ENCODE measurements at places on chromosomes 16 and 17.

GRCh38 chr16:75648265-75649076 is 898 bp downstream of the TERF2IP start:
- DNase-seq, result peak; percentile 92
- H3K36me3 ChIP-seq, result no peaks in the 10 kb centered on the region
- H3K27ac ChIP-seq, result peak overlapping the region; percentile 99
- H3K27me3 ChIP-seq, result no peaks in the 10 kb centered on the region
- H3K4me3 ChIP-seq, result peak overlapping the region; percentile 94
- H3K4me1 ChIP-seq, result peaks cover 18% of the 10 kb centered on the region

GRCh38 chr17:81481073-81481799 is 31.4 kb downstream of the ACTG1 start:
- H3K36me3 ChIP-seq, result no peaks in the 10 kb centered on the region
- no peak overlapping the region for H3K27ac ChIP-seq
- peaks cover 13% of the 10 kb centered on the region for H3K4me1 ChIP-seq
- H3K27me3 ChIP-seq, result peaks cover 4% of the 10 kb centered on the region
- peak overlapping the region; percentile 48 for H3K4me3 ChIP-seq

DNA sequence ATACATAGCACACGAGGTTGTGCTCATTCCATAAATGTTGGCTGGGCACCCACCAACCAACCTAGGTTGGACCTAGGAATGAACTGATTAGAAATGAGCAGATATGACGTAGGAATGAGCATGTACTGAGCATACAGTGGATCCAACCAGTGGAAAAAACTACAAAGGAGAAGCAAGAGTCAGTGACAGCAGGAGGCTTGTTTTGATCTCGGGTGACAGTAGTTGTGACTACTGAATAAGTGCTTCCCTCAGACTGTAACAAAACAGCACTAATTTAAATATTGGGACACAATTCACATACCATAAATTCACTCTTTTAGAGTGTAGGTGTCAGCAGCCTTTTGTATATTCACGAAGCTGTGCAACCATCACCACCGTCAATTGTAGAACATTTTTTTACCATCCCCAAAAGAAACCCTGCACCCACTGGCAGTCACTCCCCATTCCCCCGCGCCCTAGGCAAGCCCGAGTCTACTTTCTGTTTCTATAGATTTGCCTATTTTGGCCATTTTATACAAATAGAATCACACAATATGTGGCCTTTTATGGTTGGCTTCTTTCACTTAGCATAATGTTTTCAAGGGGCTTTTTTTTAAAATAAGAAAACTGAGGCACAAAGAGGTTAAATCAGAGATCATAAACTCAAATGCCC is 7.0 kb downstream of the VAC14 start:
- H3K4me1 ChIP-seq, result no peaks in the 10 kb centered on the region
- no peak overlapping the region for H3K27ac ChIP-seq
- H3K36me3 ChIP-seq, result no peaks in the 10 kb centered on the region

DNA sequence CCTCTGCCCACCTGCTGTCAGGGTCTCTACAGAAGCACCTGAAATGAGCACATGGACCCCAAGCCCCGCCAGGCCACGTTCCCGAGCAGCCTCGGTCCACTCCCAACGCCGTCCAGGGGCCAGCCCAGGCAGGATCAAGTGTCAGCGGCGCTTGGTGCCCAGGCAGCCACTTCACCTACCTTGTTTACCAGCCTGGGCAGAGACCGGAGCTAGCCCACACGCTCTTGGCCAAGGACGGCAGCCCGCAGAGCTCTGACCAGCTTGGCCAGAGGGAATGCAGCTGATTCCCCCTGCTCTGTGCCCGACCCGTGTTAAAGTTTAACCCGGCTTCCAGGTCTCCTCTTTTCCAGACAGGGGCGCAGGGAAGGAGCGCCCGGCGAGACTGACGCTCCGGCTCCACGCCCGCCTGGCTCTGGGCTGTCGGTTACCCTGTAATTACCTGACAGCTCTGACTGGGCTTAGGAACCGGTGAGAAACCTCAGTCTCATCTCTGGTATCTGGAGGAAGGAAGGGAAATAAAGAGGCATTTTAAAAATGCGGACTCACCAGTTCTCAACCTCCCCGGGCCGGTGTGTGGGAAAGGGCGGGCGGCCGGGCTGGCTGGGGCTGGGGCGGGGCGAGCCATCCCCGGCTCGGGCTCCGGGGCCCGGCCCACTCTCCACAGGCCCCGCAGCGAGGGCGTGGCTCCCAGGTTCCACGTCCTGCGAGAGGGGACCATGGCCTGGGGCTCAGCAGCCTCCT is 4.6 kb downstream of the KIFC3 start:
- H3K4me3 ChIP-seq, result peak overlapping the region; percentile 20
- peaks cover 9% of the 10 kb centered on the region for H3K4me1 ChIP-seq
- peak; percentile 57 for DNase-seq
- H3K27me3 ChIP-seq, result peaks cover 11% of the 10 kb centered on the region

DNA sequence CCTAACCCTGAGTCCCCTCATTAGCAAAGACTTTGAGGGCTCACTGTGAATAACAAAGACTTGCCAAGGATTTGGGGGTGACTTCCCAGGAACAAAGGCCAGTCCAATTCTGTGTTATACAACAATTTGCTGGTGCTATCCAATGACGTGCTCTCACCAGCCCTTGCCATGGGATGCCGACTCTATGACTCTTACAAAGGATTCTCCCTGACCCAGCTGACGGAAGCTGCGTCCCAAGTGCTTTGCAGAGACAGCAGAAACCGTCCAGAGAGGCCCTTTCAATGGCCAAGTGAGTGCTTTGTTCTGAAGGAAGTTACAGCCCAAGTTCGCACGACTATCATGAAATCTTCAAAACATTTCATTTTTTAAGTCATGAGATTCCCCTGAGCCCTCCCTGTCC is 345.3 kb upstream of the TNRC6C start:
- no peaks in the 10 kb centered on the region for H3K4me1 ChIP-seq
- H3K36me3 ChIP-seq, result no peaks in the 10 kb centered on the region
- no peak for DNase-seq
- H3K27me3 ChIP-seq, result no peaks in the 10 kb centered on the region

- H3K4me3 ChIP-seq, result no peak within 1 kb of the TSS
- DNase-seq, result no peak
- H3K36me3 ChIP-seq, result no peaks in the 10 kb centered on the region
- H3K27me3 ChIP-seq, result peaks cover 13% of the 10 kb centered on the region
- H3K27ac ChIP-seq, result no peak within 1 kb of the TSS
Observed at GRCh38 chr16:55655897-55656681, at the start of gene SLC6A2. Gene SLC6A2 (plus strand): TSS chr16:55655988. CDS start chr16:55656695, 707 bp downstream.

DNA sequence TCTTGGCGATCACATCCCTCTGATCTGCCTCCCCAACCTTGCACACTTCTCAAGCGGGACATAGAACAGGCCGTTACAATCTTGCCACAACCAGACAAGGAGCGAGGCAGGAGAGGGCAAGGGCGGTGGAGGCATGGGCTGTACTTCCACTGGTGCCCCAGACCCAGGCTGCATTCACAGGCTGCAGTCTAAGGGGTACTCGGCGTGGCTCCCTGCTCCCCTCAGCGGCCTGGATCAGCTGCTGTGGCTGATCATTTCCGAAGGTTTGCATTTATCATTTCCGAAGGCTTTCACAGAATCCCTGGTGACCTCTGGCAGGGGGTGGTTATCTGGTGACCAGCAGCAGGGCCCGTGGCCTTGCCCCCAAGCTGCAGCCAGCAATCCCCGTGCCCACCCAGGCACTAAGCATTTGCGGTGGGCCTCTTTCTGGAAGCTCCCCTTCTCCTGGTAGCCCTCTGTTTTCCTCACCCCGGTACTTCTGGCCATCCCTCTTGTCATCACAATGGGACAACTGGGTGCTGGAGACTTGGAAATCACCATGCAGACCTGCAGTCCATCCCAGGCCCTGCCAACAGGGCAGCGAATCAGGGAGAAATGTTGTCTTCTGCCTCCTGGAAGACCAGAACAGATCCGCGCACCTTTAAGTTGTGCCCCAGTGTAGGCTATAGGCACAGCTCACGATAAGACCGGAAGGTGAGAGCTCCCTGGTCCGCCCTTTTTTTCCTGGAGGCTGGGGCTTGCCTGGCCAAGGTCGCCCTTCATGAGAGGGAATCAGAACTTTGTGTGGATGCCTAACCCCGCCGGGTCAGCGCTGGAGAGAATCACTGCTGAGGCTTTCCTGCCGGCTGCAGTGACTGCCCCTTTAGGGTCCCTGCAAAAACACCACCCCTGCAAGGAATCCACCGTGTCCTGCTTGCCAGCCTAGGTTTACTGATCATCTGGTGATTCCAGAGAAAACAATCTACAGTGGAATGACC is 1739.1 kb downstream of the TP53TG3F start:
- no peak overlapping the region for H3K27ac ChIP-seq
- no peak for DNase-seq
- no peaks in the 10 kb centered on the region for H3K27me3 ChIP-seq
- no peak overlapping the region for H3K4me3 ChIP-seq
- no peaks in the 10 kb centered on the region for H3K4me1 ChIP-seq

- H3K27me3 ChIP-seq, result no peaks in the 10 kb centered on the region
- H3K4me1 ChIP-seq, result no peaks in the 10 kb centered on the region
- no peaks in the 10 kb centered on the region for H3K36me3 ChIP-seq
- no peak overlapping the region for H3K27ac ChIP-seq
- no peak overlapping the region for H3K4me3 ChIP-seq
- peak; percentile 73 for DNase-seq
Observed at GRCh38 chr17:73546770-73547536, 97.3 kb downstream of the SDK2 start.

GRCh38 chr16:9115277-9115676 is 23.8 kb downstream of the HAPSTR1 start:
- no peak for DNase-seq
- H3K4me3 ChIP-seq, result no peak overlapping the region
- H3K4me1 ChIP-seq, result peaks cover 15% of the 10 kb centered on the region
- H3K27me3 ChIP-seq, result no peaks in the 10 kb centered on the region
- H3K36me3 ChIP-seq, result peaks cover 5% of the 10 kb centered on the region

- no peaks in the 10 kb centered on the region for H3K36me3 ChIP-seq
- peak overlapping the region; percentile 37 for H3K4me3 ChIP-seq
- H3K27ac ChIP-seq, result peak overlapping the region; percentile 37
- H3K27me3 ChIP-seq, result peaks cover 51% of the 10 kb centered on the region
- peaks cover 4% of the 10 kb centered on the region for H3K4me1 ChIP-seq
Observed at GRCh38 chr16:86576591-86577313, 1.6 kb upstream of the FOXL1 start.

DNA sequence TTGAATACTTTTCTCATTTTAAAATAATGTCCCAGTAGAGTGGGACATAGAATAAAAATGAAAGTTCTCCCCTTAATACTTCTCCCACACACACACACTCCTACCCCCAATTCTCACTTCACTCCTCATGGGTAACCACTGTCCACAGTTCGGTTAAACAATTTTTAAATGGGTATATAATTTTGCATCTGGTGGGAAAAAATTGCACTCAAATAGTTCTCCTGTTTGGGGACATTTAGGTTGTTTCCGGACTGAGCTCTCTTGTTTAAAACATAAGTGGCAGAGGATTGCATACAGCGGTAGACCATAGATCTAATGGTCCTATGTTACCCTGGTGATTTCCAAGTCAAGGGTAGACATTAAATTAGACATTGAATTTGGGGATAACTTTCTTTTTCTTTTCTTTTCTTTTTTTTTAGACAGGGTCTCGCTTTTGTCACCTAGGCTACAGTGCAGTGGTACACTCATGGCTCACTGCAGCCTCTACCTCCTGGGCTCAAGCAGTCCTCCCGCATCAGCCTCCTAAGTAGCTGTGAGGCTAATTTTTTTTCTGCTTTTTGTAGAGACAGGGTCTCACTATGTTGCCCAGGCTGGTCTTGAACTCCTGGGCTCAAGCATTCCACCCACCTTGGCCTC is 138.3 kb downstream of the SOCS1 start:
- no peaks in the 10 kb centered on the region for H3K4me1 ChIP-seq
- no peaks in the 10 kb centered on the region for H3K36me3 ChIP-seq
- no peaks in the 10 kb centered on the region for H3K27me3 ChIP-seq
- DNase-seq, result no peak
- no peak overlapping the region for H3K27ac ChIP-seq

GRCh38 chr17:61209525-61209924 is 190.1 kb upstream of the TBX2 start:
- H3K4me3 ChIP-seq, result no peak overlapping the region
- no peaks in the 10 kb centered on the region for H3K4me1 ChIP-seq
- H3K27me3 ChIP-seq, result no peaks in the 10 kb centered on the region
- no peaks in the 10 kb centered on the region for H3K36me3 ChIP-seq
- no peak for DNase-seq

GRCh38 chr17:81018044-81018802 is 16.7 kb upstream of the BAIAP2 start:
- no peaks in the 10 kb centered on the region for H3K36me3 ChIP-seq
- H3K4me3 ChIP-seq, result peak overlapping the region; percentile 11
- DNase-seq, result peak; percentile 69

DNA sequence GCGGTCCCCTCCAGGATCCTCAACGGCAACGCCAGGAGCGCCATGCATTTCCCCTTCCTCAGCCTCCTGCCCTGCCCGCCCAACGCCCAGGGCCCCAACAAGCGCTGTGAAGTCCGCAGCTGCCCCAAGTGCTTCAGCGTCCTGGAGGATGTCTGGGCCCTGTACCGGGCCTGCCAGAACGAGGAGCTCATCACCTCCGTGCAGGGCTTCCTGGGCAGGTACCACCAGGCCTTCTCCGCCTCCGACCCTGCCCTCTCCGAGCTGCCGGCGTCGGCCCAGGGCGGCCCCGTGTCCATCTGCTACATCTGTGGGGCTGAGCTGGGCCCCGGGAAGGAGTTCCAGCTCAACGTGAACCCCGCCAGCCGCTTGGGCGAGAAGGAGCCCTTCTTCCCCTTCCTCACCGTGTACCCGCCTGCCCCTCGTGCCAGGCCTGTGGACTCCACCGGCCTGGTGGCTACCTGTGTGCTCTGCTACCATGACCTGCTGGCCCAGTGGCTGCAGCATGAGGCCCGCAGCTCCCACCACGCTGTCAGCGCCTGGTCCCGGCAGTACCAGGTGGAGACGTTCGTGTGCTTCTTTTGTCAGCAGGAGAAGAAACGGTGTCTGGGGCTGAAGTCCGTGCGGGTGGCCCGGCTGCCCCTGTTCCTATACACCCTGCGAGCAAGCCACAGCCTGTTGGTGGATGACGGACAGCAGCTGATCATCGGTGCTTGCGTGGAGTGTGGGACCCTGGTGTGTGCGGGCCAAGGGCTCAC is 58.9 kb upstream of the CIBAR2 start:
- H3K4me1 ChIP-seq, result peaks cover 4% of the 10 kb centered on the region
- peaks cover 32% of the 10 kb centered on the region for H3K27me3 ChIP-seq
- DNase-seq, result no peak
- H3K36me3 ChIP-seq, result no peaks in the 10 kb centered on the region
- no peak overlapping the region for H3K27ac ChIP-seq

DNA sequence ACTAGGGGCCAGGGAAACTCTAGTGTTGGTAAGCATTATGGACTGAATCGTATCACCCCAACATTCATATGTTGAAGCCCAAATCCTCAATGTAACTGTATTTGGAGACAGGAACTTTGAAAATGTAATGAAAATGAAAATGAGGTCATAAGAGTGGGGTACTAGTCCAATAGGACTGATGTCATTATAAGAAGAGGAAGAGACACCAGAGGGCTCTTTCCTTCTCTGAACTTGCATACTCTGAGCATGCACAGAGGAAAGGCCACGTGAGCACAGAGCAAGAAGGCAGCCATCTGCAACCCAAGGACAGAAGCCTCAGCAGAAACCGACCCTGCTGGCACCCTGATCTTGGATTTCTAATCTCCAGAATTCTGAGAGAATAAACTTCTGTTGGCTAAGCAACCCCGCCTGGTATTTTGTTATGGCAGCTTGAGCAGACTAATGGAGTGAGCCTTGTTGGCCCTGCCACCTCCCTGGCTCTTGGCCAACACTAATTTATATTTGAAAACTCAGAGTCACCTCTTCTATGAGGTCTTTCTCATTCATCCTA is 273.4 kb downstream of the NTN1 start:
- no peaks in the 10 kb centered on the region for H3K4me1 ChIP-seq
- no peaks in the 10 kb centered on the region for H3K27me3 ChIP-seq
- H3K36me3 ChIP-seq, result no peaks in the 10 kb centered on the region
- no peak overlapping the region for H3K4me3 ChIP-seq
- DNase-seq, result no peak
- H3K27ac ChIP-seq, result no peak overlapping the region

Data from colonic mucosa (tissue), 4 donors.